ENCODE measurements at places on chromosomes 4 and X. TPM values are rescaled to one million over a fixed set of nuclear protein-coding genes. Genes with fewer than 3 reads are reported as not detected.
A peak's percentile ranks its signal among the peaks of the same experiment; 100 is the strongest.

The C4orf50 gene
- not detected for polyA plus RNA-seq

The SCRG1 gene
- 0.33 TPM for polyA plus RNA-seq

The NAP1L2 gene
- polyA plus RNA-seq, result 4.7 TPM

The TEC gene
- 4.5 TPM for polyA plus RNA-seq

The PROM1 gene
- 49.1 TPM for polyA plus RNA-seq

The NONO gene
- 636 TPM for polyA plus RNA-seq

The GRIA3 gene
- 2.1 TPM for polyA plus RNA-seq

The HMX1 gene
- not detected for polyA plus RNA-seq

The LGI2 gene
- polyA plus RNA-seq, result 33.9 TPM

The TCEAL5 gene
- 14.5 TPM for polyA plus RNA-seq

The FAT4 gene
- 36.8 TPM for polyA plus RNA-seq

The GTPBP6 gene
- polyA plus RNA-seq, result 59.8 TPM

The PAGE2B gene
- polyA plus RNA-seq, result not detected

The NOX1 gene
- 0.90 TPM for polyA plus RNA-seq

The NAP1L3 gene
- polyA plus RNA-seq, result 11.8 TPM

GRCh38 chr4:55178226-55179005, 53.0 kb upstream of the KDR start:
- no peak for DNase-seq

GRCh38 chr4:1939664-1940509, 68.7 kb downstream of the NSD2 start:
- DNase-seq, result no peak

DNA sequence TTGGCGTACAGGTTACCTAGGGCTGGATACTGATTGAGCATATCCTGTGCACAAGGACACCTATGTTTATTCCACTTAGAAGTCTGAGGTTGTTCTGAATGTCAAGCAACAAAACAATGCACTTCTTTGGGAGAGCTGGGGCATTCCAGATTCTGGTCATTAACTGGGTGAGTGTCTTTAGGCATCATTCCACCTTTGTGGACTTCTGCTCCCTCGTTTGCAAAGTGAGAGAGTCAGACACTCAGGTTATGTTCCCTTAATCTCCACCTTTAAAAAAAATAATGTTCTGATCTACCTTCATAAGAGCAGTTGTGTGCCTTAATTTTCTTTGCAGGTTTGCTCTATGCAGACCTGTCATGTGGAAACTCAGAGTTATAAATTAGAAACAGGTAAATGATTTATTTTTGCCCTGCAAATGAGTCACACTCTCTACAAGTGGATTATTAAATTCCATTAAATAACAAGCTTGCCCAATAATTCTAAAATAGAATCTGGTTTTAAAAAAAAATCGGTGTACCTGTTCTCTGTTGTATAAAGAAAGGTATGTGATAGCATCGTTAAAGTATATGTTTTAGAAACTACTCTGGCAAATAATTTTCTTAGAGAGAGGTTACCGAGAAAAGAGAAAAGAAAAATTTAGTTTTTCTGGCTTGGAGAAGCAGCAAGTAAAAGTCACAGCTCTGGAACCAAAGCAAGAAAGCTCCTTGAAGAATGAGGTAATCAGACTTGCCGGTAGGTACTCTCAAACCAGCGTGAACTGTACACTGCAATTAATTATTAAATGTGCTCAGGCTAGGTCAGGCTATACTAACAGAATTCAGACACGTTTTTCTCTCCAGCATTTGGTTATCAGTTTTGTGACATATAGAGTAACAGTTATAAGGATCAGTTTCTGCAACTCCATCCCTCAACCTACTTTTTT, 93.2 kb downstream of the SORBS2 start:
- DNase-seq, result no peak

DNA sequence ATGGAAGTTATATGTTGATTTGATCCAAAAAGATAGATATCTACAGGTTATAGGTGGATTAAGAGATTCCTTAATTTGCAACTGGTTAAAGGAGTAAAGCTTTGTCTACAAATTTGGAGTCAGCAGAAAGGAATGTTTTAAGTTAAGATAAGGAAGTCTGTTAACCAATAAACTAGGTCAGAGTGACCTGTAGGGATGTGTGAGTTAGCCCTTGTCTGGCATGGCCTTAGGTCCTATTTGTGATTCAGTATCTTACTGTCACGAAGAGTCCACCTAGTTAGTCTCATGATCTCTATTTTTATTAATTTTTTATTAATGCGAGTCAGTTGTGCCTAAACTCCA, 230.8 kb downstream of the INPP4B start:
- DNase-seq, result no peak

GRCh38 chr4:4861390-4862018, 2.0 kb downstream of the MSX1 start:
- no peak for DNase-seq

GRCh38 chr4:64230709-64231310, 178.4 kb downstream of the TECRL start:
- DNase-seq, result no peak

- DNase-seq, result no peak
Measured at GRCh38 chrX:16931855-16932575, 14.4 kb upstream of the REPS2 start.

GRCh38 chr4:73872316-73873108, 3.3 kb downstream of the CXCL1 start:
- no peak for DNase-seq

GRCh38 chr4:22486276-22486675, 29.6 kb downstream of the ADGRA3 start:
- DNase-seq, result no peak

DNA sequence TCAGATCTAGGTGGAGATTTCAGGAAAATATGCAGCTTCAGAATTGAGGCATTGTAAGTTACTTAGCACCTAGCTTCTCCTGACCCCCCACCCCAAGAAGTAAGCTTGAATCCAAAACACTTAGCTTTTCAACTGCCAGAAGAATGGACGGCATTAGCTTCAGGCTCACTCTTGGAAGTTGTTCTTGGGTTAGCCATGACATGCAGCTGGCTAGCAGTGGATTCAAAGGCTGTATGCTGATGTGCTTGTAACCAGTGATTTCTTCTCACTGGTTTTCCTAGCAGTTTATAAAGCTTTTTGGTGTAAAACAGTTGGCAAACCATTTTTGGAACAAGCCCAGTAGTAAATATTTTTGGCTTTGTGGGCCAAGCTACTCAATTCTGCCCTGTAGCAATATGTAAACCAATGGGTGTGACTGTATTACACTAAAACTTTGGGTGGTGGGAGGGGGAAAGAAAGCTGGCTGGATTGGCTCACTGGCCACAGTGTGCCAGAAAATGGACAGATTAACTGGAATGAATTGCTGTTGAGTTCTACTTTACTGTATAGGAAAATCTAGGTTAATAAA, 85.6 kb downstream of the SHROOM2 start:
- DNase-seq, result no peak

DNA sequence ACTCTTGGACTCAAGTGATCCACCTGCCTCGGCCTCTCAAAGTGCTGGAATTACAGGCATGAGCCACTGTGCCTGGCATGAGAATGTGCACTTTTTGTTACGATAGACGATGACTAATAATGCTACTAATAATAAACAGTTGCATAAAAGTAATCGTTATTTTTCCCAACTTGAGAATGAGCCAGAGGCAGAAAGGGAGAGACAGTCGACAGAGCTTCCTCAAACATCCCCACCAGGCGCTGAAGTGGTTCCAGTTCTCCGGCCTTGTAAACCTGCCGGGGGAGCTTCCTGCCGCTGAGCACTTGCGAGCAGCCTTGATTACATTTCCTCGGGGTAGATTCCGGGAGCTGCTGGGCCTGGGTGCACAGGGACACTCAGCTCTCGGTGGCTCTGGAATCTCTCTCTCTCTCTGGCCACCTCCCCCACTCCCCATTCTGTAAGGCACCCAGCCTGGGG, 8.9 kb upstream of the HTRA3 start:
- no peak for DNase-seq

GRCh38 chr4:141473952-141474351, 162.4 kb upstream of the IL15 start:
- DNase-seq, result no peak

- DNase-seq, result no peak
Measured at GRCh38 chr4:76074468-76074867, at the start of gene ART3. Gene ART3 (plus strand): TSS chr4:76074709. CDS start chr4:76075890, 1,181 bp downstream.

DNA sequence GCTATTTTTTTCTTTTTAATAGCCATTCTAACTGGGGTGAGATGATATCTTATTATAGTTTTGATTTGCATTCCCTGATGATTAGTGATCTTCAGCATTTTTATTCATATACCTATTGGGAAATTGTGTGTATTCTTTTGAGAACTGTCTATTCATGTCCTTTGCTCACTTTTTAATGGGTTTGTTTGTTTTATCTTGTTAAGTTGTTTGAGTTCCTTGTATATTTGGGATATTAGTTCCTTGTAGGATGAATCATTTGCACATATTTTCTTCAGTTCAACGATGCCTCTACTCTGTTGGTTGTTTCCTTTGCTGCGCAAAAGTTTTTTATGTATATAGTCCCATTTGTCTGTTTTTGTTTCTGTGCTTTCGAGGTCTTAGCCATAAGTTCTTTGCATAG, 43.1 kb upstream of the DRP2 start:
- DNase-seq, result no peak

DNA sequence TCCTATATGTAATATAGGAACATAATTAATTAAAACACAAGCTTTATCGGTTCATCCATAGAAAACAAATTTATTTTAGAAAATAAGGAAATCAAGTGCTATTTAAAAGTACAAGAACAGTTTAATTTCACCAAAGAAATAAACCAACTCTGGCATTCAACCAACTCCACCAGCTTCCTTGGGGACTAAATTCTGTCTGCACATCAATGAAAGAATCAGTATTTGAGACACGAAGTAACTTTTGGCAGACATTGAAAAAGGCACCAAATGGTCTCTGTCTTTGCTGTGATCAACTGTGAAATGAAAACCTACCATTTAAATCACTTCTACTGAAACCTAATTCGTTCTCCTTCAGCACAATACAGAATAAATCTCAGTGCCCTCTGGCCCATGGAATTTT, 719.7 kb upstream of the GRIA3 start:
- DNase-seq, result no peak

- no peak for DNase-seq
Measured at GRCh38 chr4:53804719-53805118, 213.4 kb upstream of the LNX1 start.

- no peak for DNase-seq
Measured at GRCh38 chr4:64001229-64001898, 407.9 kb downstream of the TECRL start.

DNA sequence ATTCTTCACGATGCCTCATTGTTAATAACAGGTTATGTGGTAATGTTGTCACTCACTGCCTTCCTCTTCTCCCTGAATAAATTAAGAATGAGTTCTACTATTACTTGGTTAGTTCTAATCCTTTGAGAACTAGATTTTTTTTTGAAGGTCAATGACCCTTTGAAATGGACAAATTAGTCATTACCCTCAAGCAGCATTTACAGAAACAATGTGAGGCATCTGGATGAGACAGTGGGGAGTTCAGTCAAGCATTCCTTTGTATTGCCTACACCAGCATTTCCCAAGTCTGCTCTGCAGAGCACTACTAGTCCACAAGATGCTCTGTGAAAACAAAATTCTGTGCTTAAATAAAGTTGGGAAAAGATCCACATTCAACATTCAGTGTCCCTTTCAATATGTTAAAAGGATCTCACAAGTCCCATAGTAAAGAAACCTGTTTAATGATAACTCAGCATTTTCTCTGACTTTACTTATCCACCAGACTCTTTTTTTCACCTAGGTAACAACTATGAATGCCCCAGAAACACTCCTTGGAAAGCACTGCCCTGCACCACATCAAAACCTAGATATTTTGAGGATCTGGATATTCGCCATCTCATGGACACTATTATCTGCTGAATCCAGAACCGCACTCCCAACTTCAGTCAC, 60.6 kb downstream of the CHRDL1 start:
- DNase-seq, result no peak

- no peak for DNase-seq
Measured at GRCh38 chr4:77127215-77127614, 29.8 kb upstream of the CCNG2 start.

GRCh38 chr4:83358410-83358809, 23.8 kb upstream of the HPSE start:
- no peak for DNase-seq

GRCh38 chr4:8855818-8856245, 15.8 kb downstream of the HMX1 start:
- no peak for DNase-seq

- DNase-seq, result no peak
Measured at GRCh38 chrX:101931136-101931487, 715 bp downstream of the ZMAT1 start.

GRCh38 chr4:157012781-157013180, 41.2 kb upstream of the PDGFC start:
- no peak for DNase-seq

DNA sequence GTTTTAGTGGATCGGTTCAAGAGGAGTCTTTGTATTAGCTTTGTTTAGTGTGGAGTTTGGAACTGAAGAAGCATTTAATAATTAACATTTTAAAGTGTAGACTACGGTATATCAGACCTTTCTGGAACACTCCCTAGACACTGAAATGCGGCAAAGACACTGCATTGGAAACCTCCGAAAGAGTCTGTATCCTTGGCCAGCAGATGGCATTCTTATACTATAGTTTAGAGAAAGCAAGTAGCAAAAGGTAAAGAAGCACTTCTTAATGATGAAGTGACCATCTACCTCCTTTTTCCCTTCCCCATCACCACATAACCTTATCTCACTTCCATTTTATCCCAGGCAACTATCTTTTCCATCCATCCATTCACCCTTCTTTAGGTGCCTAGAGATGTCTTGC, 7.6 kb downstream of the FABP2 start:
- DNase-seq, result no peak

- DNase-seq, result no peak
Measured at GRCh38 chrX:12970691-12971202, 4.2 kb upstream of the TMSB4X start.

- no peak for DNase-seq
Measured at GRCh38 chr4:63169836-63170235, 1239.4 kb downstream of the TECRL start.

- DNase-seq, result peak; percentile 60
Measured at GRCh38 chr4:104677116-104677515, 182.4 kb upstream of the CXXC4 start.

GRCh38 chrX:112043997-112044396, 38.6 kb downstream of the TRPC5 start:
- DNase-seq, result no peak

GRCh38 chr4:85831647-85832046, 356.7 kb downstream of the ARHGAP24 start:
- no peak for DNase-seq

DNA sequence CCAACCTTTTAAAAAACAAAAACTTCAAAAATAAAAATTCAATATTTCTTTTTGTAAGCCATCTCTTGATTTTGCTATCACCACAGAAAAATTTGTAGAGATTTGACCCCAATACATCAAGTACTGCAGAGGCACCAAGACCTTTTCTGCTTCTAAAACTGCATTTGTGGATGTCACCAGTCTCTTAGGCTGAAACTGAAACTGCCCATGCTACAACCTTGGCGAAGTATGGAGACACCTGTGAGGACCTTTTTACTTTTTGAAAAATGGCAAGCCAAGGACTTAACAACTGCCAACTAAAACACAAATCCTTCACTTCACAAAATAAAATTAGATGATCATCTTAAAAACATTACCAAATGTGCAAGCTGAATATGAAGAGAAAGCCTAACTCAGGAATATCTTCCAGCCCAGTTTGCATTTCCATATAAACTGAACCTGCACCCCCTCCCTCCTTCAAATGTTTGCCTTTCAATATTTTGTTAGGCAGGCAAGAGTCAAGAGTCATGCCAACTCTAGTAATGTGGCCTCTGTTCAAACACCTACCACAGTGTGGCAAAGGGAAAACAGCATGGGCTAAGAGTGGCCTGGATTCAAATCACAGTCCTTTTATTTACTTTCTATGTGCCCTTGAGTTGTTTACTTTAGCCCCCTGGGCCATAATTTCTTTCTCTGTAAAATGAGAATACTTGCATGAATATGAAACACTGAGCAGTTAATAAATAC, 389.4 kb downstream of the OPHN1 start:
- DNase-seq, result no peak

Measured in renal cortex interstitium (tissue), 15 donors.